ENCODE measurements at places on chromosomes 1 and 21.

DNA sequence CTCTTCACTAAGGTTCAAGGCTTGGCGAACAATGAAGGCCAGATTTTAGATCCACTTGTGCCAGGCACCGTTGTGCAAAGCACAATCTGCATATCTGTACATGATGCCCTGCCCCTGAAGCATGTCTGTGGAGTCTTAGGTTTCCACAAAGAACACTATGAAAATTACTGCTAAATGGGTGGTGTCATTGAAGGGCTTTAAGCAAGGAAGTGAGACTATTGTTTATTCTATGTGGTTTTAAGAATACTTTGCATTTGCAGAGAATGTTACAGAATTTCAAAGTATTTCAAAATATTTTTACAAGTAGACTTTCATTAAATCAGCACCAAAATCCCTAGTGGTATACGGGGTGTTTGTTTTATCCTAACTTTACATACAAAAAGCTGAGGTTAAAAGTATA lies 8.8 kb downstream of the TSEN15 start:
- no peak for DNase-seq

DNA sequence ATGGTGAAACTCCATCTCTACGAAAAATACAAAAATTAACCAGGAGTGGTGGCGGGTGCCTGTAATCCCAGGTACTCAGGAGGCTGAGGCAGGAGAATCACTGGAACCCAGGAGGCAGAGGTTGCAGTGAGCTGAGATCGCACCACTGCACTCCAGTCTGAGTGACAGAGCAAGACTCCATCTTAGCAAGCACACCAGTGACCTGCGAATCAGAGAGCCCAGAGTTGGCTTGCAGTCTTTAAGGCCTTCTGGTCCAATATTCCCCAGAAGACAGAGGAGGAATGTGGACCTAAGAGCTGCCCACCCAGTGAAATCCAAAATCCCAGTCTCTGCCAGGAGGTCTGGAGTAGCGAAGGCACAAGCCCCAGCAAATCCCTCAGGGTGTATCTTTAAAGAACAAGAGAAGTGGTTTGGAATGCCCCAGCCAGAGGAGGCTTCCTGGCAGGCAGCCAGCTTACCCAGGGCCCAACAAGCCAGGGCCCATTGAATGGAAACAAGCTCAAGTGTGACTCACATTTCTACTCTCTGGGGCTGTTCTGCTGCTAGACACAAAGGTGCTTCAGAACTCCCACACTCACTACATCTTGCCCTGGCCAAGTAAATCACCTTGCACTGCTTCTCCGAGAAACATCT lies 23.9 kb downstream of the GPR161 start:
- peak; percentile 23 for DNase-seq

- DNase-seq = no peak
Observed at GRCh38 chr1:84724128-84724860, 34.0 kb upstream of the SSX2IP start.

DNA sequence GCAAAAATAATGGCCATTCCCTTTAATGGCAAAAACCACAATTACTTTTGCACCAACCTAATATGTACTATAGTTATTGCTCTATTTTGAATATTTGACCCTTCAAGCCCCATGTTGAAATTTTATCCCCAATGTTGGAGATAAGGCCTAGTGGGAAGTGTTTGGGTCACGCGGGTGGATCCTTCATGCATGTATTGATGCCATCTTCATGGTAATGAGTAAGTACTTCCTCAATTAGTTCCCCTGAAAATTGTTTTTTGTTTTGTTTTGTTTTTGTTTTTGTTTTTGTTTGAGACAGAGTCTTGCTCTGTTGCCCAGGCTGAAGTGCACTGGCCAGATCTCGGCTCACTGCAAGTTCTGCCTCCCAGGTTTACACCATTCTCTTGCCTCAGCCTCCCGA lies 9.8 kb upstream of the USP25 start:
- no peak for DNase-seq

GRCh38 chr1:210200124-210200736 lies 32.4 kb upstream of the SERTAD4 start:
- DNase-seq = no peak

Data from NCI-H2029 treated with DMSO at 0.1 percent for 48 hours (cell line).